ENCODE measurements at places on chromosomes 6 and 20. TPM values are rescaled to one million over a fixed set of nuclear protein-coding genes. Genes with fewer than 3 reads are reported as not detected.

TRIM27 gene
- polyA plus RNA-seq: 36.6 TPM

BLOC1S5 gene
- polyA plus RNA-seq: 13.1 TPM

DNA sequence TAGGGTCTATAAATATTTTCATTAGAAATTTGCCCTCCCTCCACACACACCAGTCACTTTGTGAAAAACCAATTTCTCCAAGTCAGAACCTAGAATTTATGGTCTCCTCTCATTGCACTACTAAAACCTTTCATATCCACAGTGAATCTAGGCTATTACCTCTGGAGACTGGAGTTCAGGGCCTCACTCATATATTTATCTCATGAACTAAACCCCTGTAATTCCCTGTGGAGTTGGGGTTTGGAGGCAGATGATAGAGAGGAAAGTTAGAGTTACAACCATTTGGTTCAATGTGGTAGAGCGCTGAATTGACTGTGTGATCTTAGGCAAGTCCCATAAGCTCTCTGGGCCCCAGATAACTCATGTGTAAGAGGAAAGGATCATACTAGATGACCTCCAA is 18.2 kb upstream of the CEP85L start:
- DNase-seq: no peak

DNA sequence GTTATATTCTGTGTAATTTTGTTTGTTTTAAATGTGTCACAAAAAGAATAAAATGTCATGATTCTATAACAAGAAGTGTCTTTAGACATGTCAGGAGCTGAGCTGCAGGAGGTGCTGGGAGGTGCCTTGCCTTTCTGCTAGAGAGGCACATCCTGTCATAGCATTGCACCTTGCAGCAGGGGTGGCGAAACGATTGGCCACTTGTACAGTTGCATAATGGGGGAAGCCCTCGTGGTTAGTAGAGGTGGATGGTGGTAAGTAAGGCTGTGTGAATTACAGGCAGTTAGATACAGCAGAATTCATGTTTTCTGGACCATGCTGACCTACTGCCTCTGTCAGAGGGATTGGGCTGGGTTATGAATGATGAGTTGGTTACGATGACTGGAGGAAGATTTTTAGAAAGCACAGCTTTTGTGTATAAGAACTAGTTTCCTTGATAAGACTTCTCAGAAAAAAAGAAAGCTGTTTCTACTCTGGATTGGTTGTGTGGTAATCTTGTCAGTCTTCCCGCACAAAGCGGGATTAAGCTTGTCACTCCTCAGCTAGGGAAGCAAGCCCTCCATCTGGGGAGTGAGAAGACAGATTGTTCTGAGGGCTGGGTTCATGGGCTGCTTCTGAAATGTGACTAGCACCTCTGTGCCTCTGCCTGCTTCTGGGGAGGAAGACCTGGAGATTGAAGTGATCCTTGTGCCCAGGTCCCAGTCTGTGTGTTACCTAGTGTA is 74.9 kb downstream of the FOXO3 start:
- no peak for DNase-seq

DNA sequence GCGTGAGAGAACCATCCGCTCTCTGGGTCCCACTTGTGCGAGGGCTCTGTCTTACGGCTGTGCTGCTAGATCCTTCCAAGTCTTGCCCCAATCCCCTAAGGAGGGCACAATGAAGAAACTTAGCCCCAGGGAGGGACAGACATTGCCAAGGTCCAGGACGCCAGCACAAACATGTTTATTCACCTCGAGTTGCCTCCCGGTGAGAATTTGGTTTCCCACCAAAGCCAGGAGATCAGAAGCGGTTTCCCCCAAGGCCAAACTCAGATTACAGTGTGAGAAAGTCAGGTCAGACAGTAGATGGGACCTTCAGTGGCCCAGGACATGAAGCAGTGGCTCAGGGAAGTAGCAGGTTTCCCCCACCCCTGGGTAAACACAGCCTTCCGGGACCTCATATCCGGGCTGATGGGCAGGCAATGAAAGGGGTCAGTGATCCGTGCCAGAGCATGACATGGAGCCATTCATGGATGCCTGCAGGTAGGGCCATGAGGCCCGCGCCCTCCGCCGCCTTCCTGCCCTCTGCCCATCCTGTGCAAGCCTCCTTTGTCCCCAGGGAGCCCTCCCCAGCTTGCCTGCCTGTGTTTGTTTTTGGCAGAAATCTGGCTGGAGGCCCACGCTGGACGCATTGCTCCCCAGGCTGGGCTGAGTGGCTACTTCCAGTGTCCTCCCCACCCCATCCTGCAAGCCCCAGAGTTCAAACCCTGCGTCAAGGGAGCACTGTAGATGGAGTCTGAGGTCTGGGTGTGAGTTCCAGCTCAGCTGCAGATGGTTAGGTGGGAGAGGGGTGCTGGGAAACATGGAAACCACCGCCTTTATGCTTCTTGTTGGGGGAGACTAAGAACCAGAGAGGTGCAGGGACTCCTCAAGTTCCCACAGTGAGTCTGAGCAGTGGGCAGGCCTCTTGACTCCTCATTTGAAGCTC is 2.0 kb downstream of the BPIFB2 start:
- DNase-seq: no peak

DNA sequence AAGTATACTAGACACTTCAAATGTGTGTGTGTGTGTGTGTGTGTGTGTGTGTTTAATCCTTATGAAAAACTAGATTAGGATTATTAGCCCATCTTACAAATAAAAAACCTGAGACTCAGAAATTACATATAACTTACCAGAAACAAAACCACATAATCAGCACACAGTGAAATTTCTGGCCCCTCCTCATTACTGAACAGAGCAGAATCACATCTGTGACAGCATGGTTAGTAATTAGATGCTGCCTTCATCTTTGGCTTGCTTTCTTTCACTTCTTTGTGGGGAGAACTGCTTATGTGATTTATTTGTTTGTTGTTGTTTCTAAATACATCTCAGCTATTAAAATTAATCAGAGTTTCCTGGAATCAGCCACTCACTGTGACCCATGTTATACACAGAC is 267.1 kb downstream of the TENT5A start:
- no peak for DNase-seq

All from muscle of arm (tissue), 14 donors.